ENCODE measurements at places on chromosomes 2 and 18.

GRCh38 chr18:48136827-48137373, 206.4 kb upstream of the SMAD2 start:
- DNase-seq: peak; percentile 52

DNA sequence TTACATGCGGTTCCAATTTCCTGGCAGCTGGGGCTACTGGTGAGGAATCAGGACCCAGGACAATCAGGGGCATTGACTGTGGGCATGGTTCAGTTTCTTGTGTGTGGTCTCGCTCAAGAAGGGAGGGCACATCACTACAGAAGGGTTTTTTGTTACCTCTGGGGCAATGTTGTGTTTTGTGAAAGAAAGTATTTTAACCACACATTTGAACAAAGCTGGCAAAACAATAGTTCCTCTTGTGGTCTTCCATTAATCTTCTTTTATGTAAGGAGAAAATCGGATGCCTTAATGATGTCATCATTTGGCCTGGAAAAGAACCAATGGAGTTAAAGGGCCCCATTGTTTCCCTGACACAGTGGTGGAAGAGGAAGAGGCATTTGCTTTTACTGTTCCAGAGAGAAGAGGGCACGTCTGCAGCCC, 197.4 kb downstream of the SH3BP4 start:
- peak; percentile 16 for DNase-seq

DNA sequence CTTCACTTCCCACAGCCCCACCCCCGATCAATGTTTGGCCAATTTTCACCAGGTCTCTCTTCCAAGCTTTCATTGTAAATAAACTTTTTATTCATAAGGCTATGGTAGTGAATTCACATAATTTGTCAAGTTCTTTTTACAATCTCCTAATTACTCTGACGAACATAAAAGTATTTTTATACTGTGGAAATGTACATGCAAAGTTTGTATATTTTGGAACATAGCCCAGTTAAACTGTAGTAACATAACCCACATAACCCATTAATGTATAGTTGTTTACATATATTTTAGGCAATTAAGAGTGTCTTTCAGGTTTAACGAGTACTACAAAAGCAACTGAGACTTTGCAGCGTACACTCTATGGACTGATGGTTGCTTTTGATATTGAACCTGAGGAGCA, 228.3 kb upstream of the ERBB4 start:
- DNase-seq: no peak

- peak; percentile 87 for DNase-seq
Observed at GRCh38 chr2:37631698-37632097, 39.7 kb downstream of the CDC42EP3 start.

GRCh38 chr2:47541848-47542450, 139.0 kb downstream of the MSH2 start:
- no peak for DNase-seq

DNA sequence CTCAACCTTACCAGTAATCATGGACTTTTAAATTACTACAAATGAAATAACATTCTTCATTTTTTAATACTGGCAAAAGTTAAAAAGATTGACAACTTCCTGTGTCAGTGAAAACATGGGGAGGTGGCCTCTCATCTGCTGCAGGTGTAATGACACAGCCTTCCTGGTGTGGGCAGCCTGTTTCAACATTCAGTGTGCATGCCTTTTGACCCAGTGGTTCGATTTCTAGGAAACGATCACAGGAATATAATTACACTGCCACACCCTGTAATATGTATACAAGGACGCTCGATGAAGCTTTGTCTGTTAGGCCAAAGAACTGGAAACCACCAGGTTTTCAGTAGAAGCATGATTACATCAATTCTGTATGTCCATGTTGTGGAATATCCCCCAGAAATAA, 68.7 kb downstream of the MTHFD2 start:
- DNase-seq: no peak

- DNase-seq: peak; percentile 54
Observed at GRCh38 chr18:11470941-11471340, 138.5 kb upstream of the SLC35G4 start.

DNA sequence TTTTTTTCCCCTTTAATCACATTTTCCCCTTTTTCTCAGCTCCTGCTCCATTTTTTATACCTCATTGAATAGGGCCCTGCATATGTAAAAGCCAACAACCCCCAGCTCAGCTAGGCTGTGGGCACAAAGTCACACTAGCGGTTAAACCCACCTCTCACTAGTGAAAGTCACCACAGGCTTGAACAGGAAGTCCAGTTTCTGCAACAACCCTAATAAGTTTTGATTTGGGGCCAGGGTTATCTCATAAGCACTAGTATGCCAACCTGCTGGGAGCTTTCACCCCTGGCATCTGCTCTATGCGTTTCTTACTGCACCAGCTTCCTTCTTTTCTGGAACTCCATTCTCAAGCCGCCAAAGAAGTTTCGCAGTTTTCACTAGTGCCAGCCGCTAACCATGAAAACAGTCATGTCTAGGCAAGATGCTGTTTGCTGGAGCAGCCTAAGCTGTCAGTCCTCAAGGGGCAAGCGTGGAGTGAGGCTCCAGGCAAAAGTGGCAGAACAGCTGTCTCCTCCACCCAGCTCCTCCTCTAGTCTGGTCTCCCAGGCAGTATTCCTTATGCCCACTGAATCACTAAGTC, 197.0 kb upstream of the MEIS1 start:
- DNase-seq: no peak

DNA sequence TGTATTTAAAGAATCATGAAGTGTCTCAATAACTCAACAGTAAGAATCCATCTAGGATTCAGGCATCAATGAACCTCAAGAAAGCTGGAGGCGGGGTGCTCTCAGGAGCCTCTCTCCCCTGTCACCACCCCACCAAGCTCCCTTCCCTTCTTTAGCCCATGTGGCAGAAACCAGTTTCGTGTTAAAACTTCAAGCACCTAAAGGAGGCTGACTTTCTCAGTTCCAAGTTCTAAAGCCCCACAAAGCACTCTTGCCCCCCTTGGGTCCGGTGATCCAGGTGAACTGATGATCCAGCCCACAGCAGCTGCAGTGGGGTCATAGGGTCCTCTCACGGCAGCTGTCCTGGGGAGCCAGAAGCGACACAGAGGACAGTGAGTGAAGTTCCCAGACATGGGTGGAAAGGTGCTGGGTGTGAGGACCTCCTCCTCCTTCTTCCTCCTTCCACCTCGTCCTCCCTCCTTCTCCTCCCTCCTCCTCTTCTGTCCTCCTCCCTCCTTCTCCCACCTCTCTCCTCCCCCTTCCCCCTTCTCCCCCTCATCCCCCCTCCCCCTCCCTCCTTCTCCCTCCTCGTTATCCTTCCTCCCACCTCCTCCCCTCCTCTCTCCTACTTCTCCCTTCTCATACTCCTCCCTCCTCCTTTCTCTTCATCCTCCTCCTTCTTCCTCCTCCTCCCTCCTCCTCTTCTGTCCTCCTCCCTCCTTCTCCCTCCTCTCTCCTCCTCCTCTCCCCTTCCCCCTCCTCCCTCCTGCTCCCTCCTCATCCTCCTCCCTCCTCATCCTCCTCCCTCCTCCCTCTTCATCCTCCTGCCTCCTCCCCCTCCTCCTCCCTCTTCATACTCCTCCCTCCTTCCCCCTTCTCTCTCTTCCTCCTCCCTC, 192.4 kb upstream of the AGAP1 start:
- DNase-seq: no peak

DNA sequence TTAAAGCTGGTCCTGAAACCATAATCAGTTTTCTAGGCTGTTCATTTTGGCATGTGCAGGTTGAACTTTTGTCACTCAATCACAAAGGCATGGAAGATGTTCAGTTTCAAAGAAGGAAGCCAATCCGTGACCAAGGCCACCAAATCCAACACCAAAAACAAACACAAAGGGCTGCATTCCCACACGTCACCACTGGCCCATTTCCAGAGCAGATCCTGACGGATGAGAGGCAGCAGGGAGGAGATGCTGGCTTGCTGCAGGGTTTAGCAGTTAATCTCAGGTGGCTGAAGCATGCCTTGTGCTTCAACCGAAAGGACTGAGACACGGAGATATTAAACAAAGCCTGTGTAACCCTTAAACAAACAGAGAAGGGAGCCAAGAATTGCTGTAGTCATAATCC, 191.9 kb upstream of the CTAGE1 start:
- no peak for DNase-seq

DNA sequence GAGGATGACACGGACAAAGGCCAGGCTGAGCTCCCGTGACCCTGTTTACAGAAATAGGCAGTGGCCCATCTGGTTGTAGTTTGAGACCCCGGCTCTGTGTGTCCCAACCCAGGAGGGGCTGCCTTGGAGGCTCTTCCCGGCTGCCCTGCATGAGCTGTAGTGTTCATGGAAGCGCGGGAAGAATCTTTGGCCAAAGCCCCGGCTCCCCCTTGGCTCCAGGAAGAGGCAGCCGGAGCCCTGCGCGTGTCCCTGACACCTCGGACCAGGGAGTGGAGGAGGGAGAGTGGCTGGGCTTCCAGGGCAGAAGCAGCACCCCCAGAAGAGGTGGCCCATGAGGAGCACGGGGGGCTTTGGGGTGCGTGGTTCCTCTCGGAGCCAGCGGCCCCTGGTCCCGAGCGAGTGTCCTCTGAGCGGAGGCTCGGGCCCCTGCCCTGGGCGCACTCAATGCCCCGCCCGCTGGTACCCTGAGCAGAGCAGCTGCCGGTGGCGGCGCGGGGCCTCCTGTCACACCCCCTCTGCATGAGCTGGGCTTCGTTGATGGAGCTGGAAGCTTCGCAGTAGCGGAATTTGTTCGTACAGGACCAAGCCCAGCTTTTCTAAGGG, 21.7 kb downstream of the GPR35 start:
- DNase-seq: no peak

DNA sequence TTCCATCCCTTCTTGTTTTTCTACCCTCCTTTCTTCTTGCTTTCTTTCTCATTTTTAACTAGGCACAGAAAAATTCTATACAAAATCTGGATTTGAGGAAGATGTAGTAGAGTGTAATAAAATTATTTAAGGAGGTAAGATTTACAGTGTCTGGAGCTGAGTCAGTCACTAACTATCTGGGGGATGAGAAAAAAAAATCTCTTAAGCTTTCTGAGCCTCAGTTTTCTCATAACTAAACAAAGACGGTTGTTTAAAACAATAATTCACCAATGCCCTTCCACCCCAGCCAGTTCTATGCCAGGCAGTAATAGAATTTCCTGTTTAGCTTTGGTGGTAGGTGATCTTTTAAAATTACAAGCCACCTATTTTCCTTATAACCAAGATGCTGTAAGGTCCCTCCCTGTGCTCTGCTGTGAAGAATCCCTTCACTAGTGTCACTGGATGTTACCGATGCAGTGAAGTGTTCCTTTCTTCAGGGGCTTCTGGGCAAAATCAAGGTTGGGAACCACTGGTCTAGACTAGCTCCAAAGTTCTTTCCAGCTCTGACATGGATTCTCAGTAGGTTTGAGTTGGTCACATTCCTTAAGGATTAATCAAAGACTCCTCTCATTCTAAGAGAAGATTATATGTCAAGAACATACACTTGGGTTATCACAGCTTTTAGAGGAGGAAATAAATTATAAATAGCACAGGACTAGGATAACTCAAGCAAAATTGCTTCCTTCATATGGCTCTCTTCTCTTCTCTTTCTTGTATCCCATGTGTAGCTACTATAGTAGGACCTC, 289.0 kb downstream of the CDH2 start:
- no peak for DNase-seq

- DNase-seq: peak; percentile 45
Observed at GRCh38 chr2:102185347-102185746, 1.5 kb upstream of the IL1RL2 start.

DNA sequence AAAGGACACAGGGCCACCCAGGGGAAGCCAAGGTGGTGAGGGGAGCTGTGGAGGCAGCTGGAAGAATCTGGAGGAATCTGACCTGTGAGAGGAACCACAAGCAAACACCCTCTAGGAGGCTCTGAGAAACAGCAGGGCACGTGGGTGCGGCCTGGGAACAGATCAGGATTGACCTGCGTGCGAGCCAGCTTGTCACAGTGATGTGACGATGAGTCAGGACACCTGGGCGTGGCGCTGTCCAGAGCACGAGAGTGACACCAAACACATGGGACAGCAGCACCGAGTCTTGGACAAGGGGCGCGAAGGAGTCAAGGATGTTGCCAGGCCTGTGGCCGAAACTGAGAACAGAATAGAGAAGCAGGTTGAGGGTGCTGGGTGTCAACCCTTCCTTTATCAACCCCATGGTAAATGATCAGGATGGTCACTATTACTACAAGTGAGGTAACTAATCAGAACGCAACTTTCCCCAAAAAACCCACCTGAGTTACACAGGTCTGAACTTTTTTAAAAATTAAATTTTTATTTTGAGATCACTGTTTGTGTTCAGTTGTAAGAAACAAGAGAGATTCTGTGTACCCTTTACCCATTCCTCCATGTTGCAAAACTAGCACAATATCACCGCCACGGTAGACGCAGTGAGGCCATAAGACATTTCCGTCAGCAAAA, 637 bp upstream of the SFT2D3 start:
- DNase-seq: peak; percentile 59

- DNase-seq: no peak
Observed at GRCh38 chr18:75170022-75170789, 38.7 kb downstream of the PTGR3 start.

DNA sequence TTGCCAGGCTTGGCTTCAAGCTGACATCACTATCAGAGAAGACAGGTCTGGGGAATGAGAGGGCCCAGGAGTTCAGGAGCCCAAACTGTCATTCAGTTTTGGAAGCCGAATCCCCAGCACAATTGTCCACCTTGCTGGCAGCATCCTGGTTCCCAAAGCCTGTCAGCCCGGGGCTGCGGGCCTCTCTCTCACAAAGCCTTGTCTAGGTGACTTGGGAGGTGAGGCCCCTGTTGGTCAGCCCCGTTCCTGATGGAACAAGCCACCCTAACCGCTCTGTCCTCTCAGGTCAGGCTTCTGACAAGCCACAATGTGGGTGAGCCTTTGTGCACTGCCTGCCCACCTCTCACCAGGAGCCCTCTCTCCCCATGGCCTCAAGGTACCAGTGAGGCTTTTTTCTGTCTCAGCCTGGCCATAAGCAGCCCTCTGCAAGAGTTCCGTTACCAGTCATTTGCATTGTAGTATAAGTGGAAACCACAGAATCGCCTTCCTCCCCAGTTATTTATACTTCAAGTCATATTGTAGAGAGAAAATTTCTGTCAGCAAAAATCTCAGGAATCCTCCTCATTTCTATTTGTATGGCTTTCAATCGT, 100.6 kb downstream of the MSH2 start:
- no peak for DNase-seq

DNA sequence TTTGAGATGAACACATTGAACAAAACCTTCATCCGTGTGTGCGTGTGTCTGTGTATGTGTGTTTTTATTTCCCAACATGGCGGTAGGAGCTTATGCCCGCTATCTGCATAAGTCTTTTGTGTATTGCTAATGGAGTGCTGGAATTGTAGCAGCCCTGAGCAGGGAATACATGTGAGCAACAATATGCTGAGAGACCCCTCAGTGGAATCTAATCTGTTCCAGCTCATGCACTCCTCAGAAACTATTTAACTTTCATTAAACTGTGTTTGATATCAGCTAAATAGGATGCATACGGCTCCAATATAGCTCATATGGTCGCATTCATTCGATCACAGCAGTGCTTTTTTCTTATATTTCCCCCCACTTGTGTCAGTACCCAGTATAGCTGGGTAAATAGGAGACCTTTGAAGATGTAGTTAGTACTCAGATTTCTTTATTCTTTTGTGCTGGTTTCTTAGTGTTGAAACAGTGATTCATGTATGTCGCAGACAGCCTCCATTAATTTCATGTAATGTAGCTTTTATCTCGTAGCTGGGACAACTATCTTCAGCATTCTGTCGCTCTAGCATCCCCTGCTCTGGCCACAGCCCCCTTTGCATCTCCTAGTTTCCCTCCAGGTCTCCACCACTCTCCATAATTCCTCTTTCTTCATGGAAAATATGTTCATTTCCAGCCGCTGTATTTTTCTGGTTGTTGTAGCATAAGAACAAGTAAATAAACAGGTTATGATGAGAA, 891.2 kb downstream of the BCL11A start:
- DNase-seq: no peak

- DNase-seq: no peak
Observed at GRCh38 chr18:48901145-48902022, 49.4 kb downstream of the SMAD7 start.
